Foreskin keratinocyte (primary cell): ENCODE measurements at places on chromosomes 5 and 9. TPM values are rescaled to one million over a fixed set of nuclear protein-coding genes. Genes with fewer than 3 reads are reported as not detected.
A peak's percentile ranks its signal among the peaks of the same experiment; 100 is the strongest.

ZNF300 gene
- 4.3 and 5.1 TPM in 2 replicates for polyA plus RNA-seq

PCDHA7 gene
- polyA plus RNA-seq = 0.13 and 0.37 TPM in 2 replicates

PCDHGA2 gene
- polyA plus RNA-seq = 0.03 TPM in 1 of 2 replicates, not detected in the other

IL9 gene
- not detected in 2 replicates for polyA plus RNA-seq

SAXO1 gene
- polyA plus RNA-seq = not detected in 2 replicates

FLT4 gene
- polyA plus RNA-seq = 0.06 and 0.21 TPM in 2 replicates

LVRN gene
- polyA plus RNA-seq = 0.01 and 0.07 TPM in 2 replicates

SLC6A7 gene
- polyA plus RNA-seq = not detected in 2 replicates

DNA sequence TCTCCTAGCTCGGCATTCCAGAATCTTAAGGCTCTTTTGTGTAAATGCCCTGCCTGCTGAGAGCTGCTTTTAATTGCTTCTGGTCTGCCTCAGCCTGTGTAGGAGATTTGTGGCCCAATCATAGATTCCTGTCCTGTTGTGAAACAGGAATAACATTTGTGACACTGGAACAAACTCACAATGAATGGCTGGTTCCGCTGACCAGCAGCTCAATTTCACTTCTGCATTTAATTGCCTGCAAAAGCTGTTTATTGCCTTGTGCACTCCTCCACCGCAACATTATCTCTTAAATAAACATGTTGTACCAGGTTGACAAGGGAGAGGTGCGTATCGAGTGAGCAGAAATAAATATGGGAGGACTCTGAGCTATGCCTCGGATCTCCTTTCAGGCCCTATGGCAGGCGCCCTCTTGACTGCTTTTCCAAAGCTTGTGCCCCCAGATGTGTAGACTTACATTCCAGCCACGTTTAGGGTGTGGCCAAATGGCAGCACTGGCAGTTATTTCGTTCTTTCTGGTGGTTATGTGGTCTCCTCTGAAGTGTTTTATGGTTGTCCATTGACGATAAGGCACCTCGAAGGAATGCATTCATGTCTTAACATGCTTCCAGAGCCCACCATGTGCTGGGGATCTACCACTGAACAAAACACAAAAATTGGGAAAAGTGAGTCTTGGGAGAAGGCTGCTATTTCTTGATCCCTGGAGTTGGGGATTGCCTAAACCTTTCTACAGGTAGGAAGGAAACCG is 58.1 kb downstream of the DMRT1 start:
- no peak for DNase-seq

- DNase-seq = peak; percentile 11
Measured at GRCh38 chr5:22391956-22392355, 461.2 kb downstream of the CDH12 start.

GRCh38 chr5:117131048-117131679 is 556.5 kb upstream of the SEMA6A start:
- DNase-seq = peak; percentile 65

DNA sequence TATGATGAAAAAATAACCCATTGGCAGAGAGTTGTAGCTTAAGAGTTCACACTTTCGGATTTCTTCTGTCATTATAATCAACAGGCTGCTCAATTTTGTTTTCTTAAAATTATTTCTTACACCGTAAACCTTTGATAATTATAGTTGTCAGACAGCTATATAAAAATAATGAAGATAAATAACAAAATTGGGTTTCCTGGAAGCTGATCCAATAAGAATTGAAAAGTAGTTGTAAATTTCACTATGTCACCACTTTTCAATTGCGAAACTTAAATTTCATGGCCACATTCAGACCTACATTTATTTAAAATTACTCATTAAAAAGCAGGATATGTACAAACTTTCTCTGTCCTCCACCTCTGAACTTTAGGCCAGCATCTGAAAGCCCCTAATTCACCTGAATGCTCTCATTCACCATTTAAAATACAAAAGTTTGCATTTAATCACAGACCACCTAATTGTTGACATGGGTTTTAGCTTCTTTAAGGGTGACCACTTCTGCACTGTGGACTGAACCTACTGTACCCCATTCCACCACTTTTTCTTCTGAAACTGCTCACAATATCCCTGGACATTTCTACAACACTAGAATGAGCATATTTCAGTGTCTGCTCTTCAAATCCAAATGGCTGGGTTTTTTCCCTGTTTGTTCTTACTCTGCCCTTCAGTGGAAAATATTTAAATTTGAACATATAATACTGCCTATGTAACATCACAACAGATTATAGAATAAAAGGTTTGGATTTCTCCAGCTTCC is 680 bp downstream of the SELENOP start:
- DNase-seq = no peak

- no peak for DNase-seq
Measured at GRCh38 chr9:26504057-26504456, 388.5 kb downstream of the CAAP1 start.

DNA sequence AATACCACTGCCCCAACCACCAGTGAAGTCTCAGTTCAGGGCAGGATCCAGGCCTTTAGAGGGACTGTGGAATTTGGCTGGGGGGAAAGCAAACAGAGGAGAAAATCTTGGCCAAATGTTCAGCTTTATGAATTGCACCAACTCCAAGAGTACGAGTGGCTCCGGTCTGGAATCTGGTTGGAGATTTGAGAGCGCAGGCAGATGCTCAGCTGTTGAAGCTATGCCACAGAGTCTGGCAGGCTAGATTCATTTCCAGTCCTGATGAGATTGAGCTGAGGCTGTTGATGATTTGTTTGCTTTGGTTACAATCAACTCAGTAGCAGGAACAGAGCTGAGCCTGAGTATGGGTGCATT is 9.1 kb upstream of the HSPB3 start:
- DNase-seq = no peak

DNA sequence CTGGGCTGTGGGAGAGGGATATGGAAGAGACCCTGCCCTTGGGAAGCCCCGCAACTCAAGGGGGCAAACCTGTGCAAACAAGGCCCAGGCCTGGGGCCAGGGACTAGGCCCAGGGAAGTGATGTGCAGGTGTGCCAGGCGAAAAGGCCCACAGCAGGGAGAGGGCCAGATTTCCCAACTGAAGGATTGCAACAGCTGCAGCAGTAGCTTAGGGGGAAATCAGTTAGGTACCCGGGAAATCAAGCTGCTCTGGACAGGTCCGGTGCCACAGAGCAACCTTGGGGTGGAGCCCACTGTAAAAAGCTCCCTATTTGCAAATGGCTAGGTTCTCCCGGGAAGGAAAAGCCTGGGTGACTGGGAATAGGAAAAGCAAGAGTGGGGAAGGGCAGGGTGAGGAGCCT is 10.4 kb downstream of the GRIN1 start:
- no peak for DNase-seq

- no peak for DNase-seq
Measured at GRCh38 chr9:89891221-89891590, 286.4 kb downstream of the GADD45G start.

- DNase-seq = no peak
Measured at GRCh38 chr5:1746371-1747078, 53.1 kb downstream of the MRPL36 start.

GRCh38 chr5:82421119-82421518 is 143.0 kb upstream of the RPS23 start:
- DNase-seq = peak; percentile 94

GRCh38 chr5:137122075-137122474 is 377.1 kb downstream of the SPOCK1 start:
- no peak for DNase-seq

- peak; percentile 35 for DNase-seq
Measured at GRCh38 chr9:98391867-98392266, 136.4 kb upstream of the TBC1D2 start.

DNA sequence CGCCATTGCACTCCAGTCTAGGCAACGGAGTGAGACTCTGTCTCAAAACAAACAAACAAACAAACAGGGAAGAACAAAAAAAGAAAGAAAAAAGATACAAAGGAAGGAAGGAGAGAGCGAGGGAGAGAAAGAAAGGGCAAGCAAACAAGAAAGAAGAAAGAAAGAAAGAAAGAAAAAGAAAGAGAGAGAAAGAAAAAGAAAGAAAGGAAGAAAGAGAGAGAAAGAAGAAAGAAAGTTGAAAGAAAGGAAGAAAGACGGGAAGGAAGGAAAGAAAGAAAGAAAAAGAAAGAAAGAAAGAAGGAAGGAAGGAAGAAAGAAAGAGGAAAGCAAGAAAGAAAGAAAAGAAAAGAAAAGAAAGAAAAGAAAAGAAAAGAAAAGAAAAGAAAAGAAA is 13.1 kb upstream of the ALDOB start:
- no peak for DNase-seq

DNA sequence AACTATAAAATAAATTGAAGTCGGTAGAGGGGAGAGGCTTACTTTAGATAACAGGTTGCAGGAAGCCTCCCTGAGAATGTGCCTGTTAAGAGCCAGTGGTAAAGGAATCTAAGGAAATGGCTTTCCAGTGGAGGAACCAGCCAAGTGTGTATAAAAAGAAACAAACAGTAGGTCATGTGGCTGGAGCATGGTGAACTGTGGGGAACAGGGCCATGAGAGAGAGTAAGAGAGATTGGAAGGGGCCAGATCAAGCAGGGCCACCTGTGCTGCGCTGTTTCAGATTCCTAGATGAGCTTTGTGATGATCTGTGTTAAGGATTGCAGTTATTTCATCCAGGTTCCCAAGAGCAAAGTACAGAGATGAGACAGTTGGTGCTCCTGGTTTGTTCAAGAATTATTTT is 152.7 kb upstream of the SGCD start:
- no peak for DNase-seq
